ENCODE measurements at places on chromosomes 12 and 14.

DNA sequence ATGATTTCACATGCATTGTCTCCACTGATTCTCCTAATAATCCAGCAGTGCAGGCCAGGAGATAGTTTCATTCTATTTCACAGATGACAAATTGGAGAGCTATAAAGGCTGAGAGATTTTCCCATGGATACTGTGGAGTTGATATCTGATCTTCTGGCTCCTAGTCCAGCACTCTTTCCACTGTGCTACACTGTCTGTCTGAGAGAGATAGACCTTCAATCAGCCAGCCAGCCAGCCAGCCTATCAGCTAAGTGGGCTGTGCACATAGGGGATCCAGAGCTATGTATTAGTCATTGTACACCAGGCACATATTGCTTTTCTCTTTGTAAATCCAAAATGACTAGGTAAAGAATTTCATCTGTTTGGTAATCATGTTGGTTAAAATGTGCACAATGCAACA is 91.8 kb upstream of the ATP2B1 start:
- no peak for DNase-seq

- DNase-seq = peak; percentile 48
Observed at GRCh38 chr14:50766338-50766886, 64.5 kb downstream of the NIN start.

- no peak for DNase-seq
Observed at GRCh38 chr12:1587927-1588574, 6.3 kb downstream of the FBXL14 start.

DNA sequence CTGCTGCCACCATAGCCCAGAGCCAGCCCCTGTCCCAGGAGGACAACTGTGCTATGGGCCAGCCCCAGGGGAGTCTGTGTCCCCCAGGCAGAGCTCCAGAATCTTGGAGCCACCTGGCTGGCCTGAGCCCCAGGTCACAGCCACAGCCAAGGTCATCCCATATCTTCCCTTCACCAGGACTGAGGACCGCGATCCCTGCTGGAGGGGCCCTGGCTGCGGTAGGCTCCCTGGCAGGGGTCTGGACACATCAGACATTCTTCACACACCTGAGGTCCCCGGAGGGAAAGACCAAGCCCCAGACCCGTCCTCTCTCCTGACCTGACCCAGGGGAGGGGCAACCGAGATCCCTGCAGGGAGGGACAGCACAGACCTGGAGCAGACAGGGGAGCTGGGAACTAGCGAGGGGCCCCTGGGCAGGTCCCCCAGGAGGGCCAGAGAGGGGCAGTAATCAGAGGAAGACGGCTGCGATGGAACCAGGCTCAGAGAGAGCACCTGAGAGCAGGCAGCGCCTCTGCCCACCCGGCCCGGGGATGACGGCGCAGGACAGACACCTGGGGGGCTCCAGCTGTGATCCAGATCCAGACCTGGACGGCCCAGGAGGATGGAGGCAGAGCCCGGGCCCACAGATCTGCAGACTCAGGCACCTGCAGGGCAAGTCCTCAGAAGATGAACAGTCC is 103.2 kb upstream of the EIF5 start:
- no peak for DNase-seq

DNA sequence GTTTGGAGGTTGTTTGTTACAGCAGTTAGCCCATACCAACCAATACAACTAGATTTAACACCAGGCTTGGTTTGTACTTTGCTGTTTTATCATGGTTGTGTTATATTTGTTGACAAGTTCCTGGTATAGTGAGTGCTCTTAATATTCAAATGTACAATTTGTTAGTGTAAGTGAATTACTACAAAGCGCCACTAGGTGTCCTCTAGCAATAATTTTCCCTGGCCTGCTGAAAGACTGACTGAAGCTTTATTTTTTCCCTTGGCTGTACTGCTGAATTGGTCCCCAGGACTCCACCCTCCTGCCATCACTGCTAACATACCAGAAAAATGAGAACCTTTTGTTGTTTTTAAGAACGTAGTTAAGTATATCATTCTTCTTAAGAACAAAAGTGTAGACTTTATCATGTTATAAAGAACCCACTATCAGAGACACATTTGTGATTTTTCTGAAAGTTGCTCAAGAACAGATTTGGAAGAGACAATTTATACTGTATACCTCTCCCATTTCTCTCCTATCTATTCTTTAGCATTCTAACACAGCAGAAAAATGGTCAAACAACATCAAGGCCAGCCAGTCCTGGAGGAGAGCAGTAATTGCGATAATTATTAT is 75.3 kb upstream of the FAR2 start:
- peak; percentile 53 for DNase-seq

GRCh38 chr12:129868575-129868974 is 35.2 kb downstream of the TMEM132D start:
- DNase-seq = peak; percentile 3

DNA sequence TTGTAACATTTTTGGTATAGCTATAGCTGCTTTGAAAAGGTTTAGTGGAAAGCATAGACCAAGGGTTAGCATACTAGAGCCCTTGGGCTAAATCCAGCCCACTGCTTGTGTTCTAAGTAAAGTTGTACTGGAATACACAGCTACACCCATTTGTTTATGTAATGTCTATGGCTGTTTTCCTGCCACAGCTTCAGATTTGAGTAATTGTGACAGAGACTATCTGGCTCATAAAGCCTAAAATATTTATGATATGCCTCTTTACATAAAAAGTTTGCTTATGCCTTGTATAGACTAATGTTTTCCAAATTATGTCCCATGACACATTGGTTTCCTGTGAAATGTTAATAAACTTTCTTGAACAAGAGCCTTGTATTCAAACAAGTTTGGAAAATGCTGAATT is 234.8 kb upstream of the ATP2B1 start:
- no peak for DNase-seq

DNA sequence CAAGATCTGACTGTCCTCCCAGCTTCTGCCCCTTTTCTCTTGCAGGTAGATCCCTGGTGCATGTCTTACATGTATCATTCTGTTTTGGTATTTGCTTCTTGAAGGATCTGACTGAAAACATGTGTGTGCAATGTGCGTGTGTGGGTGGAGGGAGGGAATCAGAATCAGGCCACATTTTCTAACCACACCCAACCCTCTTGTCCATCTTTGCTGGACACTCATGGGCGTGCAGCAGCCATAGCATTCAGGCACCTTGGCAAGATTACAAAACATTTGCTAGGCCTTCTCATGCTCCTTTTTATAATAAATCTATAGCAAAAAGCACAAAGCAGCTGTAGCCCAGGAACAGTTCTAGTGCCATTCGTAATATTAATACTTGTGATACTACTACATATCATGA is 233.6 kb upstream of the E2F7 start:
- peak; percentile 34 for DNase-seq

DNA sequence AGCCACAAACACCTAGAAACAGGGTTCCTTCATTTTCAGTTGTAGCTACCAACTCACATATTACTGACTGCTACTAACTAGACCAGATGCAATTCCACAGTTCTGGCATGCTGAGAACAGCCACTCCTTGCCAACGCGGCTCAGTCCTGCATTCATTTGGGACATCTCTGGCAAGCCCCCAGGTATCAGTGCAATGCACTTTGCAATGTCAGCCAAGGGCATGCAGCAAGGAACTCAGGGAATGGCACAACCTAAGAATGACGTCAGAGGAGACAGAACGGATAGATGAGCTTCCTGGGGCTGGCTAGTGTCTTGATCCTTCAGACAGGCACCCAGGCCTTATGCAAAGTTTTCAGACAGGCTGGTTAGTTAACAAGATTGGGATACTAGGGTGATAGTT is 29.6 kb downstream of the MAP3K9 start:
- no peak for DNase-seq

GRCh38 chr12:105915997-105916759 is 222.6 kb downstream of the NUAK1 start:
- DNase-seq = no peak

GRCh38 chr12:75960086-75960910 is 71.3 kb downstream of the PHLDA1 start:
- DNase-seq = no peak

DNA sequence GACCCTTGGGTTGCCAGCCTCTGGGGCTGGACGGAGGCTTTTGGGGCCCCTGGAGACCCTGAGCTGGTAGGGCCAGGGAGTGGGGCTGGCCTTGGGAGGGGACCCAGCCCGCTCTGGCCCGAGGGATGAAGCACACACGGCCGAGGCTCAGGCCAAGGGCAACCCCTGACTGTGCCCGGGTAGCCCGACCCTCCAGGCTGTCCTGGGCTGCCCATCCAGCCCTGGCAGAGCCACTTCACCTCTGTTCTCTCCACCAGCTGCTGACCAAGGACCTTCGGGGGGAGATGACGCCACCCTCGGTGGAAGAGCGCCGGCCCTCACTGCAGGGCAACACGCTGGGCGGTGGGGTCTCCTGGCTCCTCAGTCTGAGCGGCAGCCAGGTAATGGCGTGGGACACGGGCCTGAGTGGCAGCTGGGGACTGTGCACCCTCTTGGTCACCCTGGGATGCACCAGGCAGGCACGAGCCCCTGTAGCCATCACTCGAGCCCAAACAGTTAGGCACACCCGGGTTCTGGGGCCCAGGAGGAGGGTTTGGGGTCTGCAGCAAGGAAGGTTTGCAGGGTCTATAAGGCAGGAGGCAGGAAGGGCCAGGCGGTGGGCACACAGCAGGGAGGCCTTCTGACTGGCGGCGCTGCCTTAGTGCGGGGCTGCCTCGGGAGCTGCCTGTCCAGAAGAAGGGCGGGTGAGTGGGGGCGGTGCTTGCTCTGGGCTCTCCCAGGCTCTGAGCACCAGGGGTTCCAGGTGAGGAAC is 19.7 kb downstream of the ASPG start:
- no peak for DNase-seq

GRCh38 chr14:68734231-68734732 is 58.6 kb downstream of the ZFP36L1 start:
- DNase-seq = no peak

- DNase-seq = no peak
Observed at GRCh38 chr12:21715386-21715785, 57.7 kb upstream of the LDHB start.

DNA sequence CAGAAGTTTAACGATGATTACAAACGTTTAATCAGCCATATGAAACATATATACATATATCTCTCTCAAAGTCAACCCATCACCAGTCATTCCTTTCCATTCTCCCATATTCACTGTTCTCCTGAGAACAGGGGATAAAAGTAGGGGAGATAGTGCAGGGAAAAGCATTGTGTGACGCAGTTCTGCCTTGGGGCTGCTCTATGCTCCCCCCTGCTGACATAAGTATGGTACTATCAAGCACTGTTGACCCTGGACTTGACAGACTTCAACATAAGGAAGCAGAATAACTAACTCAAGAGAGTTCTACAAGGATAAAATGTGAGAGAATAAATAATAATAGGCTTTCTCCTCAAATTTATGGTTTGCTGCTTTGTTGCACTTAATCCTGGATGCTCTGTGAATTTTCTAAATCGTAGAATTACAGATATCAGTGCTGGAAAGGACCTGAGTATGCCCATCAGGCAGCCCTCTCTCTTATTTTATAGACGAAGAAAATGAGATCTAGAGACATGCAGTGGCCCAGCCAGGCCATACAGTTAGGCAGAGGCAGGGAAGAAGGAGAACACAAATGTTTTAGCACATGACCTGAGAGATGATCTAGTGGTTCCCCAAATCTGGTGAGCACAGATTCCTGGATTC is 87.2 kb downstream of the SCN8A start:
- peak; percentile 71 for DNase-seq

DNA sequence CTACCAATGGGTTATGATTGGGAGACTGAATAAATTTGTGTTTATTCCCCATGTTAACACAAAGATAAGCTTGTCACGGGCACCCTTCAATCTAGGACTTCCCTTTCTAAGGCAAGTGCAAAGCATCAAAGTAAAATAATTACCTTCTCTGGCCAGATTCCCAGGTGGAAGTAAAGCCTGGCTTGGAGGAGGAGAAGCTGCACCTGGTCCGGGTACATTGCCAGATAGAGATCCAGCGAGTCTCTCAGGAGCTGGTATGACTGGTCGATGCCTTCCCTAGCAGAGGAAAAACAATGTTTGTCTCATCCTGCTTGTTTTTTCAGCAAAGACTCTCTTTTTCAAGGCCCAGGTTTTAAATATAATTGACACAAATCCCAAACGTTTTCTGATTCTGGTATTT is 24.9 kb downstream of the FBXO21 start:
- no peak for DNase-seq

DNA sequence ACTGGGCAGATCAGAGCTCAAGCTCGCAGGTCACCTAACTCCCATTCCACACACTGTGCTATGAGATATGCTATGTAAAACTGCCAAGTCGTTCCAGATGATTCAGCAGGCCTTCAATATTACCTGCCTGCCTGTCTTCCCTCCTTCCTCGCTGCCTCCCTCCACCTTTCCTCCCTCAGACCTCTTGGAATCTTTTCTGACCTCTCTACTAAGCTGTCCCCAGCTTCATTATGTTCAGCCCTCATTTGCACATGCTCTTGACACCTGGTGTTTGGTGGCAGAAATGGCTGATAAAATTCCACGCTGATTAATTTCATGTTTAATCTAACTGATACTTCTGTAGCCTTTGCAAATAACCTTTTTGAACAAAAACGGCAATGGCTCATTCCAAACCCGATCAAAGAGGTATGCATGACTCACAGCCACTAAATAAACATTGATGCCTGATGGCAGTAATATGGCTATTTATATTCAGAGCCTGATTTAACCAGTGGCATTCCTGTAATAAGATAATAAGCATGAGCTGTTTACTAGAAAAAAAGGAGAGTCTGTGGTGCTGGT is 130.8 kb upstream of the EGLN3 start:
- DNase-seq = peak; percentile 44

GRCh38 chr12:31205054-31205453 is 120.9 kb downstream of the SINHCAF start:
- no peak for DNase-seq

DNA sequence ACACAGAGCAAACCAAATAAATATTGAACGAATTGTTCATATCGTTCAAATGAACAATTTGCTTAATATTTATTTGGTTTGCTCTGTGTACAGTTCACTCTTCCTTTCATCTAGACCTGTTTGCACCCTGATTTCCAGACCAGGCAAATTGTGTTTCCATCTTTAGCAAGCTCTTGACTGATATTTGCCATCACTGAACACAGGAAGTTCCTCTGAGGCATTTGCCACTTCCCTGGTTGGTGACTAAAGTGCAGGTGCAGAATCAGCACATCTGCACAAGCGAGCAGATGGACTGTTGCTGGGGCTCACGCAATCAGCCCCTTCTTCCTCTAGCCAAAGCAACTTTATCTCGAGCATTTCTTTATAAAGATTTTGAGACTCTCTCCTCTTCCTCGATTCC is 112.9 kb downstream of the DAAM1 start:
- DNase-seq = no peak

GRCh38 chr14:62162998-62163589 is 400.9 kb downstream of the SNAPC1 start:
- peak; percentile 56 for DNase-seq

DNA sequence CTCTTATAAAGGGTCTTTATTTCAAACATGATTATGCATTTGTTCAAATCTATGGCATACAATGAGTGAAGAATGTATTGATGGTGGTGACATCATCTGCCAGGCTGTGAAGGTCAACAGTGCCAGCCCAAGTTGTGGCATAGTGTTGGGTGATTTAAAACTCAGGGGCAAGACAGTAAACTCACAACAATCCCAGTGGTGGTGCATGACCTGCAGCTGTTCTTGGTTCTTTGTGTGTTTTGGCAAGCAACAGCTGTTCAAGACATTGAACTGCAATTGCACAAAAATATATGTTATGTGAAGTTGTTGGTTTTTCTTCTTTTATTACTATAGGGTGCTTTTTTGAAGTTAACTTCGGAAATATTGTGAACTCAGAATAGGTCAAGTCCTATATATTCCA is 851.6 kb downstream of the NRXN3 start:
- DNase-seq = no peak
